ENCODE measurements at places on chromosomes 1 and 21.

GRCh38 chr1:208110296-208110695, 133.9 kb downstream of the PLXNA2 start:
- DNase-seq, result no peak

DNA sequence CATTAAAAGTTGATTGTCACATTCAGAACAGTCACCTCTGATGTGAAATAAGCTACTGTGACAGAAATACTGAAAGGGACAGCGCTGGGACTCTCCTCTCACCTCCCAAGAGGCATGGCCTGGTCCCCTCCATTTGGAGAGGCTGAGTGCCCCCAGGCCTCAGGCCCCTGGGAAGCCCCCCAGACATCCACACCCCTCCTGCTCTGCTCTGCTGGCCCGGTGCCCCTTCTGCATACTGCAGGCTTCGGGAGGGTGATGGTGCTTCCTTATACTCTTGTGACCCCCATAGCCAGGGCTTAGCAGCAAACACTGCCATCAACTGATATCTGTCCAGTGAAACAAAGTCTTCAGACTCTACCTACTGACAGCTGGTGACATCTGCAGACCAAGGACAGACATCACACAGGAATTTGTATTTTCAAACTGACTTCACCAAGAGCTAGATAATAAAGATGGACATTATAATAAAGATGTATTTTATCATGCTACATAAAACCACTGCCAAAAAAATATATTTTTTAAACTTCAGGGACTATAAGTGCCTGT, 36.9 kb downstream of the C2CD2 start:
- DNase-seq, result no peak

DNA sequence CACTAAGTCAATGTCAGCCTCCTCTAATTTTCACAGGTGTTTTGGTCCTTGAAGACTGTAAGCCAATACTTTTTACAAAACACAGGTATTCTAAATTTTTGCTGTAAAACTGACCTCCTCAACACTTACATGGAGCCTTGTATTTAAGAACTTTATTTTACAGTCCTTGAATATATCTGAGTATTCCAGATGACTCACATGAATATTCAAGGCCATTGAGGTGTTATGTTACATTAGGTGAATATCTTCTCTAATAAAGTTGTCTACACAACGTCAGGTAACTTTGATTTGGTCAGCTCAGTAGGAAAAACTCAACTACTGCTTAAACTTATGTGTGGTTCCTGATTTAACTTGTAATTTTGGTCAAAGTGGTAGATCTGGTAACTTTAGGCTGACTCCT, 254.2 kb downstream of the OLFM3 start:
- no peak for DNase-seq

GRCh38 chr1:246078126-246078887, 428.8 kb downstream of the SMYD3 start:
- DNase-seq, result no peak

DNA sequence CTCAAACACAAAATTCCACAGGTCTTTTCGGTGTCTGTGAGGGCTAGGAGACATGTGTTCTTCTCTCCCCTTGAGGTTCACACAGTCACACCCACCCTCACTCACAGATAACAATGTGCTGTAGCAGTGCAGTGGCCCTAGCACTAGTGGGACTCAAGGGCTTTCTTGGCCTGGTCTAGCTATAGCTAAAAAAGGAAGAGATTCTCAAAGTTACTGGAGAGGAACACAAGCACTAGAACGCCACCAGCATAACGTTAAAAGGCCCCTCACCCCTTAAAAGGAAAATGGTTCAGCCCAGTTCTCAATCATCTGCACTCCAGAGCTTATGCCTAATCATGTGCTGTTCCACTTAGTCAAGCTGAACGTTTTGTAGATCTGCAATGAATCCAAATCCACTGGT, 39.5 kb downstream of the RGS8 start:
- no peak for DNase-seq

GRCh38 chr1:8563944-8564537, 246.1 kb downstream of the SLC45A1 start:
- DNase-seq, result no peak

DNA sequence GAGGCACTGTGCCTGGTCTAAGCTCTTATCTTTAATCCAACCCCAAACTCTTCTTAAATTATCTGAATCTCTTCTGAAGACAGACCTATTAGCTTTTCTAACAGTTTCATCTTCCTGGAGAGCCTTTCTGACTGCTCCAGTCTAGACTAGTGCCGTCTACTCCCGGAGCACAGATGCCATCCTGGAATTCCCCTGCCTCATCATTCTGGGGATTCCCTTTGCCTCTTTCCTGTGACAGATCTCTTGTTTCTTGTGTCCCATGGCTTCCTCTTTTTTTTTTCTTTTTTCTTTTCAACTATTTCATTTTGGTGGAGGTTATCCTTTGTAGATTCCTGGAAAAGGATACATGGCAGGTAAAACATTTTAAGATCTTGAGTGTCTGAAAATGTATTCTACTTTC, 11.7 kb downstream of the SEMA4A start:
- no peak for DNase-seq

- DNase-seq, result no peak
These were observed 19.5 kb downstream of the MAP7D1 start for GRCh38 chr1:36175137-36176095.

DNA sequence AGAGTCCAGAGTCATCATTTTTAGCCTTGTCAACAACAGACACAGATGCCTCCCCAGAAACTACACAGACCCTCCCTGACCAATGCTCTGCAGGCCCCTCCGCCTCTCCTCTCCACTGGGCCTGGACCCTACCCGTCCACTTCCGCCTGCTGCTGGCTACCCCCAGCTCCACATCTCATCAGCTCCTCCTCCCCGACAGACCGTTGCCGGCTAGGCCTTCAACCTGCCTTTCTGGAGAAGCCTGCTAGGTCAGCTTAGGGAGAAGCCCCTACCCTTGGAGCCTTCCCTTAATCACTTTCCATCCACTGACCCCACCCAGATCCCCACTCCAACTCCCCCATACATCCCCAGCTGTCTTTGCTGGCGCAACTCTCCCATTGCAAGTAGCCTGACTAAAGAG, 1.4 kb downstream of the TRIM17 start:
- no peak for DNase-seq

- no peak for DNase-seq
These were observed 497.8 kb upstream of the ADAMTS5 start for GRCh38 chr21:27464648-27465047.

- DNase-seq, result no peak
These were observed 50.2 kb downstream of the LPAR3 start for GRCh38 chr1:84842748-84843231.

- DNase-seq, result no peak
These were observed 25.2 kb upstream of the TTC22 start for GRCh38 chr1:54826226-54826816.

DNA sequence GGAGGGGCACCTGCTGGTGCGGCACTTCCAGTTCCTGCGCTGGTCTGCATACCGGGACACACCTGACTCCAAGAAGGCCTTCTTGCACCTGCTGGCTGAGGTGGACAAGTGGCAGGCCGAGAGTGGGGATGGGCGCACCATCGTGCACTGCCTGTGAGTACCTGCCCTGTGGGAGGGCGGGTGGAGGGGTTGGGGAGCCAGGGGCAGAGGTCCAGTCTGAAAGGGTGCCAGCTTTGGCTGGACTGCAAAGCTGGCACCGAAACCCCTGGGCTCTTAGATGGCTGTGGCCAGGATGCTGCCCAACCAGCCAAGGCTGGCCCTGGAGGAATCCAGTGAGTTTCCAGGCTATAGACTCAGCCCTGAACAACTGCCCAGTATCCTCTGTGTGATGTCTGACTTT, 87.3 kb downstream of the PTPRU start:
- DNase-seq, result peak; percentile 13

DNA sequence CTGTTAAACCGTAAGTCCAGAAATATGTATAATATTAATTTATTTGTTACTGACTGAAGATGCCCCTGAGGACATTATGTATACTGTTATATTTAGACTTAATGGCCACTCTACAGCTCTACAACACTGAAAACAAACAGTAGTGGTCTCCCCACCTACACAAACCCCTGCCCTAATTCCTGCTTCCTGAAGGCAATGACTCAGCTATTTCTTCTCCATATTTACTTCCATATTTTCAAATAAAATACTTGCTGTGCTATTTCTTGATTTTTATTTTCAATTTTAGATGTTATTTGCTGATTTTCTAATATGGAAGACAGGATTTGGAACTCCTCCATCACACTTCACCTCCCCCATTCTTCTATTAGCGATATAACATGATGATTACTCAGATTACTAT, 97.6 kb downstream of the PCNX2 start:
- no peak for DNase-seq

DNA sequence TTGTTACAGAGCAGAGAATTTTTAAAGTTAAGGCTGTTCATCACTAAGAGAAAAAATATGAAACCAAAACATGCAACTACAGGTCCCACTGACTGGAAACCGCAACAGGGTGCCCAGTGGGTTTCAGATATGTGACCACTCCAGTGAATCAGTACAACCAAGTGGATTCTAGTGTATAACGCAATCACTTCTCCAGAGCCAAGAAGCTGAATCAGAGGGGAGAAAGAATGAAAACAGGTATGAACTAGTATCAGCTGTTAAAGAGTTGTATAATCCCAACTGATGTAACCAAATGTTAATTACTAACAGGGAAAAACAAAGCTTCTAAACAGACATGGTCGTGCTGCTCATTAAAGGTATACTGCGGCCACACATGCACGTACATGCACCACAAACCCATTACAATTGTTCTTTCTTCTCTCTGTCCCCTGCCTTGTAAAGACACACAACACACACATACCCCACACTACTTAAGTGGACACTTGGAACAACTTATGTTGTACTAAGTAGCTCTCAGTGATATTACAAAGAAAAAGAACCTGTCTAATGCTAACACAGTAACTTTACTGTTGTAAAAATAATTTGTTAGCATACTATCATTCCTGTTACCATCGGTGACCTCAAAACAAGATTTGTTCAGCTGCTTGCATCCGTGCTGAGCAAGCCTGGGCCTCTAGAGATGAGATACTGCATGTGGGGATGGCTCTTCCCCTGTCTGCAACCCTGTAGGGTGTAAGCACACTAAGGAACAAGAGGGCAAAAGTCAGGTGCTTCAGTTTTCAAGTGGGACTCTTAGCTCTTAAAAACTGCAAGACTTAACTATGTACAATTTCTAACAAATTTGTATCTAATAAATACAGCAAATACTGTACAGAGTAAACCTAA, 74.2 kb downstream of the PTPN14 start:
- DNase-seq, result no peak

GRCh38 chr1:178976541-178976940, 49.2 kb upstream of the FAM20B start:
- DNase-seq, result no peak

- DNase-seq, result no peak
These were observed 203.8 kb downstream of the LMX1A start for GRCh38 chr1:165152727-165153126.

DNA sequence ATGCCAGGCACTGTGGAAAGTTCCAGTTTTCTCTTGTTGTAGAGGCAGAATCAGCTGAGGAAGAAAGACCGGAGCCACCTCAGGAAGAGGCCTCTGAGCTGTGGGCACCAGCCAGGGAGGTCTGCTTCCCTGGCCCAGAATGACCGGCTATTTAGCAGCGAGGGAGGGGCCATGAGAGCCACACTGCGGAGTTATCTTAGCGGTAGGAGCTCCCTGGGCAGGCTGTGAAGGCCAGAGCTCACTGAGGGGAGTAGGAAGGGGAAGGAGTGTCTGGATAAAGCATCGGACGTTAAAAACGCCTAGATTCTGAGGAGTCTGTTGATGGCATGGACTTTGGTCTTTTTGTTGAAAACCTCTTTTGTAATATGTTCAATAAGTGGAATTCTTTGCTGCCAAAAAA, 36.5 kb downstream of the TSEN15 start:
- DNase-seq, result no peak

DNA sequence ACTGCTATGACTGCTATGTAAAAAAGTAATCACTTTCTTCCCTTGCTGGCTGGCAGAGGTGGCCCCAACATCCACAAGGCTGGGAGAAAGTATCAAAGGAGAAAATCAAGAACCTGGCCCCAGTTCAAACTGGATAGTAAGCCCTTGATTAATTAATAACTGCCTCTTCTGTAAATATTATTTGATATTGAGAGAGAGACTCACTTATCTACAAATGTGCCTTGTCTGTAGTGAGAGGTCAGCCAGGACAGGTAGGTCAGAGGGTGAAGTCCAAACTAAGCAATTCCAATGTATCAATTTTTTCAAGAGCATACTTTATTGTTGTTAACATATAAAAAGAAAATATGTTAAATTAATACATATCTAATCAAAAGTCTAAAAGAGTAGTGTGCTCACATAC, 23.8 kb upstream of the TARBP1 start:
- DNase-seq, result no peak

- no peak for DNase-seq
These were observed 24.9 kb upstream of the GLIS1 start for GRCh38 chr1:53763911-53764310.

GRCh38 chr1:10679496-10680220, 116.8 kb downstream of the CASZ1 start:
- DNase-seq, result no peak

GRCh38 chr1:60875138-60875537, 207.2 kb upstream of the NFIA start:
- no peak for DNase-seq

GRCh38 chr1:228082918-228083870, 686 bp downstream of the ARF1 start:
- no peak for DNase-seq

DNA sequence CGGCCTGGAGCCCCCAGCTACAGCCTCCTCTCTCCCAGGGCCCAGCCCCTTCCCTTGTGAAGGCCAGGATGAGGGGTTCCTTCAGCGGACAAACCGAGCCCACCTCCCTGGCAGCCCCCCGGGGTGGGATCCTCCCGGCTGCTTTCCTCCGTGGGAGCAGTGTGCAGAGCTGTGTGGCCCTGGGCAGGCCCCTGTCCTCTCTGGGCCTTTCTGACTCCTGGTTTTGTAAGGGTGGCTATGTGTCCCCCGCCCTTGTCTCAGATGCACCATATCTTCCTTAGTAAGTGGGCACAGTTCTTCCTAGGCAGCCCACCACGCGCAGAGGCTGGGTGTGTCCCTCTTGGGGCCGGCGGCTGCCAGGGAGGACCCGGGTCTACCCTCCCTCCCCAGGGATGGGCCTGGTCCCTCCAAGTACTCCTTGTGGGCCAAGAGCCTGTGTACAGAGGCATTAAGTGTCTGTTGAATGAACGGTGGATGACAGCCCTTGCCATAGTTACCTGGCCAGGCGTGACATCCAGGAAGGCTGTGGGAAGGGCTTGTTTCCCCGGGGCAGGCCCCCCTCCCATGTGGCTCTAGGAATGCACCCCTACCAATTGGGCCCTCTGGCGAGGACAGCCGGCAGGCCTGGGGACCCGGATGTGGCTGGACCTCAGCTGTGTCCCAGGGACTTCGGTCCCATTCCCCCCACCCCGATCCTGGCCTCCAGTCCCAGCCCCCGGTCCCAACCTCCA, 3.8 kb downstream of the SMIM1 start:
- no peak for DNase-seq

GRCh38 chr1:205939690-205940330, 3.4 kb downstream of the SLC26A9 start:
- DNase-seq, result no peak

DNA sequence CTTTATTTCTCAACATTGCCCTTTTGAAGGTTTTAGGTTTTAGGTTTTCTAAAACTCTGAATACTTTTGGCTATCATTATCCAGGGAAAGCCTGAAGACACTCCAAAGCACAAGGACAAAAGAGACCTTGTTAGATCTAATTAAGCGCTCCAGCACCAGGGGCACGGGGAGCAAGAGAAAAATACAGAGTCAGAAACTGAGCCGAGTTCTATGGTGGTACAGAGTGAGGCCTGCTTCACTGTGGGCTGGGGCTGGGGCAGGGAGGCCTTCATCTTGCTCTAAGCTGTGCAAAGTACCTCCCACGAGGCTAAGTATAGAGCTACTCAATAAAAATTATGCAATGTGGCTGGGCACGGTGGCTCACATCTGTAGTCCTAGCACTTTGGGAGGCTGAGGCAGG, 19.7 kb upstream of the RAB4A start:
- peak; percentile 55 for DNase-seq

Measured in putamen (tissue), 1 donor.